ENCODE measurements at places on chromosomes 12 and 14. TPM values are rescaled to one million over a fixed set of nuclear protein-coding genes. Genes with fewer than 3 reads are reported as not detected.

DNA sequence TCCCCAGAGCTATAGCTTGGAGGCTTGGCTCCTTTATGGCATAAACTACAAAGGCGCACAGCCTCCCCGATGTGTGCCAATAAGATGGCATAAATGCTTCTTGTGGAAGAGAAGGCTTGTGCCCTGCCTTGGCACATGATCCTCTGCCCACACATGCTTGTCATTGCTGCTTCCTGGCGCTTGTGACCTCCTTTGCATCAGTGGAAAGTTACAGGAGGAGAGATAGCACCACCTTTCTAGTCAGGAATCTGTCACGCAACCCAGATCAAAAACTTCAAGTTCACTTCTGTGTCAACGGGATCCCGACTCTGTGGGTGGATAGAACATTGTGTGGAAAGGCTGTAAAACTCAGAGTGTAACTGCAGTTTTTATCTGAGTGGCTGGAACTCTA is 183.8 kb upstream of the HIF1A start:
- no peak for DNase-seq

DNA sequence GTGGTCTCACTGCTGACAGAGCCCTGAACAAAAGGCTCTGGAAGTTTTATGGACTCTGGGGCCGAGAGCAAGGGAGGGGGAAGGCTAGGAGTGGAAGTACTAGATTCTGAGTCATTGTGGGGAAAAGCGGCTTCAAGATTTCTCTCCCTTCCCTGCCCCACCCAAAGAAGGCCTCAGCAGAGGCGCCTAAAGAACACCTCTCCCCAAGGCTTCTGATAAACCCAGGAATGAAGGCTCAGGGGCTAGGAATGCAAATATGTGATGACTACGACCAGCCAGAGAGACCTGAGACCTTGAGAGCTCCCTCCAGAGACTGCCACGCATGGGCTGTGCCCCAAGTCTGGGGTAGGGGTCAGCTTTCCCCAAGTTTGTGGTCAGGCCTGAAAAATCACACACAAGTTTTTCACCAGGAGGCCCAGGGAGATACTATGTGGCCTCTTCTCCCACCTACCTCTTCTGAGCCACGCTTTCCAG is 130.7 kb upstream of the HIF1A start:
- no peak for DNase-seq

DNA sequence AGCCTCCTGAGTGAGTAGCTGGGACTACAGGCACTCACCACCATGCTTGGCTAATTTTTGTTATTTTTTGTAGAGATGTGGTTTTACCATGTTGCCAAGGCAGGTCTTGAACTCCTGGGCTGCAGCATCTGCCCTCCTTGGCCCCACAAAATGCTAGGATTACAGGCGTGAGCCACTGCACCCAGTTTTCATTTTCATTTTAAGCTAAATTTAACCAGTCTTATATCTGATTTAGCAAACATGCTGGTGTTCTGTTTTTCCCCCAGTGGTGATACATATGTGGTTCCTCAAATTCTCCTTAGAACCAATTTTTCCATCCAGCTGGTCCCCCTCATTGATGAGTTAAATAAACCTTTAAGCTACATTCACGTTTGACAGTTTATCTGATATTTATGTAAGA is 43.8 kb upstream of the BICD1 start:
- DNase-seq: no peak

GRCh38 chr14:72744416-72745120 is 149.3 kb downstream of the DPF3 start:
- DNase-seq: no peak

Gene RIPK3
- total RNA-seq: not detected

Gene PPP1R13B
- 4.4 TPM for total RNA-seq

Gene C12orf50
- 0.20 TPM for total RNA-seq

Gene PTHLH
- total RNA-seq: 2.4 TPM

Gene CFAP54
- total RNA-seq: 0.71 TPM

Gene EGLN3
- total RNA-seq: 2.0 TPM
